H9 (cell line): ENCODE measurements at places on chromosomes 16 and 17. TPM values are rescaled to one million over a fixed set of nuclear protein-coding genes. Genes with fewer than 3 reads are reported as not detected.

Gene SMG6
- 28.6 and 35.6 TPM in 2 replicates for total RNA-seq

Gene KRT15
- total RNA-seq = 0.35 and 0.87 TPM in 2 replicates

Gene EVI2B
- not detected in 2 replicates for total RNA-seq

Gene TERB1
- total RNA-seq = not detected in 2 replicates

Gene AURKB
- total RNA-seq = 160 and 171 TPM in 2 replicates

Gene NKD1
- total RNA-seq = 1.9 and 3.7 TPM in 2 replicates

Gene YBX2
- total RNA-seq = 24.0 and 26.0 TPM in 2 replicates

Gene WSCD1
- 33.6 and 34.9 TPM in 2 replicates for total RNA-seq

Gene PRR35
- 0.33 and 0.50 TPM in 2 replicates for total RNA-seq

Gene KRTAP2-2
- total RNA-seq = not detected in 2 replicates

Gene KCNJ12
- 0.29 and 0.39 TPM in 2 replicates for total RNA-seq

Gene KRTAP2-3
- total RNA-seq = not detected in 2 replicates

Gene LLGL2
- total RNA-seq = 85.9 and 90.4 TPM in 2 replicates

DNA sequence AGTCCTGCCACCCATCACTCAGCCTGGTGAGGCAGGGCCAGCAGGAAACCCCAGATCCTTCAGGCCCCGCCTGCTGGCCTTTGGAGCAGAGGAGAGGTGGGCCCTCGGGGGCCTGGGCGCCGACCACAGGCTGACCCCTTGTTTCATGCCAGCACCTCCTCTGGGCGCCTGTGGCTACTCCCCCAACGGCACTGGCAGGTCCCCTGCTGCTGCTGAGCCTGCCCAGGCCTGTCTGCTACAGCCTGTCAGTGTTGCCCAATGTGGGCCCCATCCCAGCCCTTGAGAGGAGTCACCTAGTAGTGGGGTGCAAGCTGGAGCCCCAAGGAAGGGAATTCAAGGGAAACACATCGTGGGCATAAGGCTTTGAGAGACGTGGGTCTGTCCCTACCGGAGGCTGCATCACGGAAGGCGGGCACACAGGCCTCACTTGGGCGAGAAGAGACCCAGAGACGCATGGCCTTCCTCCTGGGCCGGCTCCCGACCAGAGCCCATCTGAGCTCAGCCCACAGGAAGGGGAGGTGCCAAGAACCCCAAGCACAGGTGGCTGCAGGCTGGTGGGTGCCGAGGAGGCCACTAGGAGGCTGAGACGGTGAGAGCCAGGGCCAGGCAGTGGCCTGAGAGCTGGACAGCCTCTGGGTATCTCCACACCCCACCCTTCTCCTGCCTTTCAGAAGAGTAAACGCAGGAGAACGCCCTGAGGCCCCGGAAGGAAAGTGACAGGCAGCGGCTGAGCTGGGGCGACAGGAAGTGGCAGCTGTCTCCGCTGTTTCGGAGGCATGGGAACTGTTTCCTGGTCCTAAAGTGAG, 8.0 kb upstream of the FASN start:
- H3K27ac ChIP-seq = no peak overlapping the region
- DNase-seq = peak; percentile 95
- no peaks in the 10 kb centered on the region for H3K27me3 ChIP-seq
- H3K4me3 ChIP-seq = peak overlapping the region; percentile 29; the same call in 1 of the 2 replicates

GRCh38 chr17:61235827-61236197, 163.8 kb upstream of the TBX2 start:
- H3K27me3 ChIP-seq = no peaks in the 10 kb centered on the region
- no peak overlapping the region for H3K4me3 ChIP-seq
- DNase-seq = no peak
- no peaks in the 10 kb centered on the region for H3K36me3 ChIP-seq
- H3K27ac ChIP-seq = no peak overlapping the region
- H3K4me1 ChIP-seq = no peaks in the 10 kb centered on the region; the same call in 1 of the 2 replicates

DNA sequence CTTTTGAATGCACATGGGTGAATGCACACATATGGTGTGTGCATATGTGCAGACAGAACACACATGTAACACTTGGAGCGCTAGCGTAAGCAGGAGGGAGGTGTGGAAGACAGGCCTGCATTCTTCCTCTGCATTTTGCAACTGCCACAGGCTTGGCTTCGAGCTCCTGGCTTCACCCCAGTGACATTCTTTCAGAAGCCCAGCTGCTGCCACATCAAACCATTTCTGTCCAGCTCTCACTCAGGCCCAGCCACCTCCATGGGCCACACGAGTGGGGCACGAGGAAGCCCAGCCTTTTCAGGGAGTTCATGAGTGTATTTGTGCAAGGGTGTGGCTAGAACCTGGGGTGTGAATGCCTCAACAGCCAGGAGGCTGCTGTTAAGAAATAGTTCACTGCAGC, 18.8 kb downstream of the LGALS3BP start:
- no peaks in the 10 kb centered on the region for H3K27me3 ChIP-seq
- H3K36me3 ChIP-seq = no peaks in the 10 kb centered on the region
- H3K27ac ChIP-seq = no peak overlapping the region
- no peaks in the 10 kb centered on the region for H3K4me1 ChIP-seq

- H3K36me3 ChIP-seq = no peaks in the 10 kb centered on the region
- H3K4me1 ChIP-seq = no peaks in the 10 kb centered on the region; the same call in 1 of the 2 replicates
- H3K27me3 ChIP-seq = no peaks in the 10 kb centered on the region
- H3K4me3 ChIP-seq = no peak overlapping the region
- H3K27ac ChIP-seq = no peak overlapping the region
- no peak for DNase-seq
Observed at GRCh38 chr16:14456793-14457481, 173.1 kb downstream of the PARN start.

GRCh38 chr17:41535764-41536481, 7.8 kb upstream of the KRT19 start:
- H3K27me3 ChIP-seq = no peaks in the 10 kb centered on the region
- no peak overlapping the region for H3K27ac ChIP-seq
- H3K4me3 ChIP-seq = no peak overlapping the region
- DNase-seq = no peak
- no peaks in the 10 kb centered on the region for H3K36me3 ChIP-seq

DNA sequence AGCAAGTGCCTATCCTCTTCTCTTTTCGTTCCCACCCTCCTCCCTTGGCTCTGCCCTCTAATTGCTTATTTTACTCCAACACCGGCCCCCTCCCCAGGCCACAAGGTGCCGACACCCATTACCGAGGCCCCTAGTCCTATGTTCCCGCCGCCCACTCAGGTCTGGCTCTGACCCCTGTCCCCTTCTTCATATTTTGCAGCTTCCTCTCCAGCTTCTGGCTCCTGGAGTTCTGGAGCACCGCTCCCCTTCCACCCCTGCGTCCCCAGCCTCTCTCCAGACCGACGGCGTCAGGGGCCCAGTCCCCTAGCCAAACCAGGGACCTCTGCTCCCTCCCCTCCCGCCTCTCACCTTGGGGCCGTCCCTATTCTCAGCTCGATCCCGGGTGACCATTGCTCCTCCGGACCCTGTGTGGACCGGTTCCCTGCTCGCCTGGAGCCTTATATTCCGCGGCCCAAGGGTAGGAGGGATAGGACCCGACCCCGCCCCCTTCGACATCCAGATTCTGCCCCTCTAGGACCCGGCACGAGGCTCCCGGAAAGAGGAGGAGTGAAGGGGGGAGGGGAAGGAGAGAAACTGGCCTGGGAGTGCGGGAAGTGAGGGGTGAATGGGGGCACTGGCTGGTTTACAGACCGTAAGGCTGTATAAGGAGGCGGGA, at the start of gene HES7:
HES7 (minus strand) TSS at position 412 of the 655 bp plus-strand sequence; CDS start at position 390, 22 bp downstream.
- no peaks in the 10 kb centered on the region for H3K36me3 ChIP-seq
- H3K27me3 ChIP-seq = peaks cover 34% of the 10 kb centered on the region
- peak; percentile 86 for DNase-seq

- H3K27me3 ChIP-seq = peaks cover 4% of the 10 kb centered on the region; the same call in 1 of the 2 replicates
- peaks cover 3% of the 10 kb centered on the region; the same call in 1 of the 2 replicates for H3K4me1 ChIP-seq
- no peak for DNase-seq
- H3K36me3 ChIP-seq = no peaks in the 10 kb centered on the region
- no peak overlapping the region for H3K27ac ChIP-seq
- no peak overlapping the region for H3K4me3 ChIP-seq
Observed at GRCh38 chr17:21272881-21273792, 11.4 kb upstream of the MAP2K3 start.

DNA sequence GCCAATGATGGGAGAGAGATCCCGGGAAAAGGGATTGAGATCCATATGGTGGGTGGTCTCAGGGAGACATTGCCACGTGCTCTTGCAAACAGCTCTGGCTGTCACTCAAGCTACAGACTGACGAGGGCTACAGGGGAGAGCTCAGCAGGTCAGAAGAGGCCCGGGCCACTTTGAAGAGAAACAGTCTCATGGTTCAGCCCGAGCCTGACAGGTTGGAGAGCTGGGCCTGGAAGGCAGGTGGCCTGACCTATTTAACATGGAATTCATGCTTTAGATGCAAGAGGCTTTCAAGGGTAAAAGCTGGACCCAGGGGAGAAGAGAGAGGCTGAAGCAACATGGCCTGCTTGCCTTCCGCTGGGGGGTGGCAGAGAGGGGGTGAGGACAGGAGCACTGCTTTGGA, 81.0 kb upstream of the BRD7 start:
- no peak for DNase-seq
- no peaks in the 10 kb centered on the region for H3K36me3 ChIP-seq

- no peaks in the 10 kb centered on the region for H3K36me3 ChIP-seq
- peak; percentile 69 for DNase-seq
- peaks cover 8% of the 10 kb centered on the region; the same call in 1 of the 2 replicates for H3K27me3 ChIP-seq
- H3K4me1 ChIP-seq = peaks cover 24% of the 10 kb centered on the region
Observed at GRCh38 chr17:76145231-76146052, 4.4 kb upstream of the FOXJ1 start.

DNA sequence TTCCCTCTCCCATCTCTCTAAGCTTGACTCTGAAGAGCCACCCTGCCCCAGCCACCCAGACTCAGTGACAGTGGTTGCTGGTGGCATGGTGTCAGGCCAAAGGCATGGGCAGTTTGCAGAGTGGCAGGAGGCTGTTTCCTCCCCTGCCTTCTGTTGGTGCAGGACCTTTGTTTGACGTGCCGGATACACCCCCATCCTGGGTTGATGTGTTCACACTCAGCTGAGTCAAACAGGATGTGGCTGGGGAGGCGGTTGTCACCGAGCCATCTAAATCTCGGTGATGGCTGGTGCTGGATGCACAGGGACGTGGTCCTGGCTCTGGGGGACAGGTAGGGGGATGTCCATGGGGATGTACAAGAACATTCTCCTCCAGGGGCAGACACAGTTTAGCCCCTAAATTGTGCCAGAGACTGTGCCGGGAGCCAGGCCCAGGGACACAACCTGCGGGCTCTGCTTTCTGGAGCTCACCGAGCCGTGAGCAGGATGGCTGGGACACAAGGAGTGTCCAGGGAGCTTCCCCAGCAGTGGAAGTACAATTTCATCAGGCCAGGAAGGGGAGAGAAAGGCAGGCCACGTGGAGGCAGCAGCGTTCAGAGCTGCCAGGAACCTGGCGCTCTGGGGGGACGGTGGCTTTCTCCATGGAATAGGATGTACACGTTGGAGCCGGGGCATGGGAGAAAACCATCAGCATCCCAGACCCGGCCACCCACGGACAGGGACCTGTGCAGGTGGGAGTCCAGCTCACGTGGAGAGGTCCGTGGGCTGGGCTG, 264.2 kb downstream of the SEC14L1 start:
- H3K27ac ChIP-seq = no peak overlapping the region
- no peaks in the 10 kb centered on the region for H3K27me3 ChIP-seq
- peaks cover 7% of the 10 kb centered on the region; the same call in 1 of the 2 replicates for H3K4me1 ChIP-seq
- DNase-seq = no peak
- H3K36me3 ChIP-seq = peaks cover 23% of the 10 kb centered on the region

- H3K4me1 ChIP-seq = no peaks in the 10 kb centered on the region
- H3K36me3 ChIP-seq = no peaks in the 10 kb centered on the region
- H3K27ac ChIP-seq = no peak overlapping the region
- H3K4me3 ChIP-seq = no peak overlapping the region
- DNase-seq = no peak
Observed at GRCh38 chr16:79836144-79836543, 235.6 kb upstream of the MAF start.

DNA sequence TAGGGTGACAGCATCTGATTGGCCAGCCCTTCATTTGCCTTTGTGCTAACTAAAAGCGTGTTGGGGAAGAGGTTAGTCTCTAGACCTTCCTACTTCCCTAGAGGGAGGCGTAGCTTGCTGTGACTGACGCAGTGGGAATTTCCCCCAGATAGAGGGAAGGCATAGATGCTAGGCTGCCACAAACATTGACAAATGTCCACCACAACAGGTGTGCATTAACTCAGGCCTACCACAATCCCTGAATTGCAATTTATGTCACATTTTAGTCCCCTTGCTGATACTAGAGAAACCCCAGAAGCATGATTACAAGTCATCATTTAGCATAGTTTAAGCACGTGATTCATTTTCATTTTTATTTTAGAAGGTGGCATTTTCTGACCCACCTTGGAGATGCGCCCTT, 76.3 kb upstream of the WSB1 start:
- peaks cover 3% of the 10 kb centered on the region; the same call in 2 of the 3 replicates for H3K36me3 ChIP-seq
- no peaks in the 10 kb centered on the region for H3K27me3 ChIP-seq
- no peaks in the 10 kb centered on the region for H3K4me1 ChIP-seq

- H3K27me3 ChIP-seq = no peaks in the 10 kb centered on the region; the same call in 1 of the 2 replicates
- no peak overlapping the region for H3K27ac ChIP-seq
- no peaks in the 10 kb centered on the region for H3K4me1 ChIP-seq
- no peaks in the 10 kb centered on the region for H3K36me3 ChIP-seq
- H3K4me3 ChIP-seq = no peak overlapping the region
Observed at GRCh38 chr17:75313941-75314551, 24.8 kb upstream of the SLC25A19 start.

GRCh38 chr17:72523491-72523890, 402.7 kb downstream of the SOX9 start:
- no peak overlapping the region for H3K4me3 ChIP-seq
- H3K36me3 ChIP-seq = no peaks in the 10 kb centered on the region
- H3K27me3 ChIP-seq = no peaks in the 10 kb centered on the region
- no peak overlapping the region for H3K27ac ChIP-seq

DNA sequence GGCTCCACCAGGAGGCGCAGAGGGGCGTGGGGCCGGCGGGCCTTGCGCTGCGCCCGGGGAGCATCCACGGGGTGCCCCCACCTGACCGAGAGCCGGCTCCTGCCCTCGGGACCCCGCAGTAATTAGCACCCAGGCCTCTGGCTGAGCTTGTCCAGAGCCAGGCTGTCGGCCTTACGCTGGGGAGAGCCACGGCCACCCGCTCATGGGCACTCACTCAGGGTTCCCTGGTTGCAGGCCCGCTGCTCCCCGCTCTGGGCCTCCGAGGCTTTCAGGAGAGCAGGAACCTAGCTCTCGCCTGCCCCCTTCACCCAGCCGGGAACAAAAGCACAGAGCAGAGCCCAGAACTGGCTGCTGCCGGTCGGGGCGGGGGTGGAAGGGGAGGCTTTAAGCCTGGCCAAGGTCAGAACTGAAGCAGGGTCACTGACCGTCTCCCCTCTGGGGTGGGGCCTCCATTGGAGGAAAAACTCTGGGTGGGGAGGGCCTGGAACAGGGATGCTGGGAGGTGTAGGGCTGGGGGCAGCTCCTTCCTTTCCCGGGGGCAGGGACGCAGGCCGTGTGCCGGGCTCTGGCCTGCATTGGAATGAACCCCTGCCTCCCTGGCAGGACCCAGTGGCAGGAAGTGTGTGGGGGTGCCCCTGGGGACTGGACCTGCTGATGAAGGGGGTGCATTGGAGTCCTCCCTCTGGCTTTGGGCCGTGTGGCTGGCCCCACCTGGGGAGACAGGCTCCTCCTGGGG, 12.3 kb downstream of the GLIS2 start:
- peak; percentile 88 for DNase-seq
- H3K4me3 ChIP-seq = peak overlapping the region; percentile 62
- no peaks in the 10 kb centered on the region for H3K27me3 ChIP-seq
- no peaks in the 10 kb centered on the region for H3K36me3 ChIP-seq
- H3K4me1 ChIP-seq = peaks cover 3% of the 10 kb centered on the region; the same call in 1 of the 2 replicates
- no peak overlapping the region for H3K27ac ChIP-seq

DNA sequence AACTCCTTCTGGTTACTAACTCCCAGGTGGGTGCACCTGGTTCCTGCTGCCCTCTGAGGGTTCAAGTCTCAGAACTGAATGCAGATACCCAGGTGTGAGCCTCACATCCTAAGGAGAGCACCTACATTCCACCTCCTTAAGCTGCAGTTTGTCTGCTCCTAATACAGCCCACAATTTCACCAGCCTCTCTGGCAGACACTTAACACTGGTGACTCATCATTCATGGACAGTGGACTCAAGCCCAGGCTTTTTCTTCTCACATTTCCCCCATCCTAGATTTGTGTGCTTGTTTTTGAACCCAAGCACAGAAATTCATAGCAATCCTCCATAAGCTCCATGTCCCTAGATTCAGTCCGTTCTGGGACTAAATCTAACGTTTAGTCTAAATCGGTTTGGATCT, 7.0 kb upstream of the MAF start:
- H3K27me3 ChIP-seq = no peaks in the 10 kb centered on the region
